Fibroblast of the conjunctiva (primary cell): ENCODE measurements at places on chromosomes 5 and 9.
A peak's percentile ranks its signal among the peaks of the same experiment; 100 is the strongest.

GRCh38 chr5:91269198-91269597 lies 113.9 kb downstream of the ARRDC3 start:
- DNase-seq, result no peak

- DNase-seq, result no peak
These were observed 193.2 kb downstream of the GADD45G start for GRCh38 chr9:89797937-89798455.

- DNase-seq, result peak; percentile 81
These were observed 25.8 kb upstream of the TRIM32 start for GRCh38 chr9:116661037-116661954.

GRCh38 chr9:117681888-117682287 lies 22.3 kb upstream of the TLR4 start:
- no peak for DNase-seq

DNA sequence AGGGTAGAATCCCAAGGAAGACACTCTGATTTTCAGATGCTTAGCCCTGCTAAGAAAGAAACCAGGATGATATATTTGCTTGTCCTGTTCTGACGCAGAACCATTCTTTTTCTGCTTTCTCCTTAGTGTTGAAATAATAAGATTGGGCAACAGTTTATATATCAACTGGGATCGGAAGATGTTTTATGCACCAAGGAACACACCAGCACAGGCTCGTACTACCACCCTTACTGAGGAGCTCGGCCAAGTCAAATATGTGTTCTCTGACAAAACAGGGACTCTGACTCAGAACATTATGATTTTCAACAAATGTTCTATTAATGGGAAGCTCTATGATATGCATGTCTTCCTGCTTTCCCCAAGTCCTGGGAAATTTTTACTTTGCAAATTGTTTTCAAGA lies 19.0 kb upstream of the RUSC2 start:
- DNase-seq, result peak; percentile 55

DNA sequence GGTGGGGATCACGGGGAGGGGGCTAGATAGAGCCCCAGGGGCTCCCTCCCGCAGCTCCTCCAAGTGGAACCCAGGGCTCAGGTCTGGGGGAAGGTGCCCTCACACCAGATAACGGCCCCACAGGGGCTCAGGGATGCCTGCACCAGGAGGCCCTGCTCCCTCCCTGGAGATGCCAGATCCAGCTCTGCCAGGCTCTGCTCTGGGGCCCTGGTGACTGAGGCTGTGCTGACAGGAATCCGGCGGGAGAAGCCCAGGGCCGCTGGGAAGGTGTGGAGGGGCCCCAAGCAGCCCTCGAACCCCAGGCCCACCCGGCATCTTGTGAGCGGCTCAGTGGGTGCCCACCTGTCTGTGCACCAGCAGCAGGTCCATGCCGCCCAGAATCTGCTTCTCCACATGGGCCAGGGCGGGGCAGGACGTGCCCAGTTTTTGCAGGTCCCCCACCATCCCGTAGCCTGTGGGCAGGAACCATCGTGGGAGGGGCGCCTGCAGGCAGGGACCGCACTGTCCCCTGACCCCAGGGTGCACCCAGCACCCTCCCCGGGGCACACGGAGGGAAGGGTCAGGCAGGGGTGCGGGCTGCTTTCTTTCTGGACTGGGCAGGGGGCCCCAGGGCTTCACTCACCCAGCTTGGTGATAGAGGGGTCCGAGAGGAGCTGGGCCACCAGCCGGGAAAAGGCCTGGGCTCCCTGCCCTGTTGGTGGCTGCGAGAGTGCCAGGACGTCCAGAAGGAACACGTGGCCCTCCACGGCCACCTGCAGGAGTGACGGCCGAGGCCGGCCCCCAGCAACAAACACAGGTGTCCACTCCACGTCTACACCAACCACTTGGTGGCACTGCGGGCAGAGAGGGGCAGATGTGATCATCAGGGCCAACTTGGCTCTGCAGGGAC lies 48.9 kb upstream of the NRARP start:
- DNase-seq, result no peak

DNA sequence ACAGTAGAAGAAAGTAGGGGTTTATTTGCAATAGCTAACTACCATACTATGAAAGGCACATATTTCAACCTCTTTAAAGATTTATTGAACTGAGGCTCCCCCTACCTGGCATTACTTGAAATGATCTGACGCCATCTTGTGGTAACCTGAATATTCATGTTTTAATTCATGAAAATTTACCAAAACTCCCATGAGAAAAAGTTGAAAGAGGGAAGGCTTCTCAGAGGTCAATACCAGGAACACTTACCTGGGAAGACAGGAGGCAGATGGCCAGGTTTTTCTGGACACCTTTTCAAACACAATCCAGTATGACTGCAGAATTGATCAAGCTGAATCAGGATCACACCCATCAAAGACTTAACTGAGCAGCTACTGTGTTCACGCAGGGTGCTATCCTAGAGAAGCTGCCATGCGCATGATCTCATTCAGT lies 9.4 kb downstream of the PRELID2 start:
- DNase-seq, result peak; percentile 60

- no peak for DNase-seq
These were observed 158.1 kb upstream of the IER5L start for GRCh38 chr9:129336130-129336528.

DNA sequence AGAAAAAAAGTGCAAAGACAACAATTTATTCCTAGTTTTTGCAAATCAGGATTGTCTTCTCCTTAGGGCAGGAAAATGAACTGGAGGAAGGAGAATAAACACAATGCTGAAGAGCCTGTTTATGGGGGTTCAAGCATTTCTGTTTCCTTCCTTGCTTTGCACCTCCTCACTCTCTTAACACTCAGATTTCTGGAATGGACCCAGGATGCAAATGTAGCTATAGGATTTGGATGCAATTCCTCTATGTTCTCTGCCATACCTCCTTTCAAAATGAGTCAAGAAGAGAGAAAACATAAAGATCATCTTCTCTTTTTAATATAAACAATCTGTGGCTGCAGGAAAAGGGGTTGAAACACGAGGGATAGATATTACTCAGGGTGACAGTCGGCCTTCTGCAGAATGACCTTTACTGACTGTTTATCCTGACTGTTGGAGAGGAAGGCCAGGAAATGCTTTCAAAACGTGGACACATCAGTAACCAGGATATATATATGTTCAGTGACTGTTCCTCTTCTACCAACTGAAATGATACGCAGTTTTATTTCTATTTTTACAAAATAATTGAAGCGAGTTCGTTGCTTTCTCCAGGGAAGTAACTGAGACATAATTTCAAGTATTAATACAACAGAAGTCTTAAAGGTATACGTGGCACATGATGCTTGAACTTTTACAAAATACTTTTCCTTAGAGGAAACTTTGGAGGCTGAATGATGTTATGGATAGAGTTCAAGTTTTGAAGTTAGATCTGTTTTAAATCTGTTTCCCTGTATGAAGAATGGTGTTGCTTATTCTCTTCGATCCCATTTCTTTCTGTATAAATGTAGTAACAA lies 44.4 kb downstream of the ACTBL2 start:
- DNase-seq, result no peak

GRCh38 chr9:36731068-36731956 lies 158.6 kb downstream of the MELK start:
- no peak for DNase-seq

DNA sequence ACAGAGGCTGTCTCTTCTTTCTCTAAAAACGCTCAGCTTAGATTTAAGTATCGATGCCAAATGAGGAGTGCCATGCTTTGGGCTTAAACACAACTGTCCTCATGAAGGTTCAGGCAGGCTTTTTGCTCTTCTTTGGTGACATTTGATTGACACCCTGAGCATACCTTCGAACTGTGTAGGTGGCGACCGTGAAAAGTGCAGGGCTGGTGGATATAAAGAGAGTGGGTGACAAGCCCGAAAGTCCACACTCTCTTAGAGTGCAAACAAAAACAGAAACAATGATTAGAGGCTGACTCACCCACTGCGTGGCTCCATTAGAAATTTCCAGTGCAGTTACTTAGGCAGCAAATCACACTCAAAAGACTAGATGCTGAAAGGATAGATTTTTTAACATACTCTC lies 141.7 kb downstream of the SYK start:
- no peak for DNase-seq

- no peak for DNase-seq
These were observed 100.4 kb upstream of the FREM1 start for GRCh38 chr9:15010581-15010980.

DNA sequence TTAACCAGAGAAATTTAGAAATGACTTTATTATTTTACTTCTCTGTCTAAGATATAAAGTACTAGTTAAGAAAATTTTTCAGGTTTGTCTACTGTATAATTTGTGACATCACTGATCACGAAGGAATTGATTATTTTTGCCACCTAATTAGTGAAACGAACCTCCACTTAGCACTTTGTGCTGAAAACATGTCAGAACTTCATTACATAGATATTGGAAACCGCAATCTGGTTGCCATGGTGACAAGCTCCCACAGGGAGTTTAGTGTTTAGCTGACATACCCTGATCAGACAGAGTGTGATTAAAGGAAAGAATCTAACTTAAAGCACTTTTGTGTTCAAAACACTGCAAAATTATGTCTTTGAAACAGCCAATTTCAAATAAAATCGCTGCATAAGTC lies 668.4 kb upstream of the CCNG1 start:
- DNase-seq, result no peak

- DNase-seq, result no peak
These were observed 269.4 kb upstream of the KLF9 start for GRCh38 chr9:70683841-70684240.

DNA sequence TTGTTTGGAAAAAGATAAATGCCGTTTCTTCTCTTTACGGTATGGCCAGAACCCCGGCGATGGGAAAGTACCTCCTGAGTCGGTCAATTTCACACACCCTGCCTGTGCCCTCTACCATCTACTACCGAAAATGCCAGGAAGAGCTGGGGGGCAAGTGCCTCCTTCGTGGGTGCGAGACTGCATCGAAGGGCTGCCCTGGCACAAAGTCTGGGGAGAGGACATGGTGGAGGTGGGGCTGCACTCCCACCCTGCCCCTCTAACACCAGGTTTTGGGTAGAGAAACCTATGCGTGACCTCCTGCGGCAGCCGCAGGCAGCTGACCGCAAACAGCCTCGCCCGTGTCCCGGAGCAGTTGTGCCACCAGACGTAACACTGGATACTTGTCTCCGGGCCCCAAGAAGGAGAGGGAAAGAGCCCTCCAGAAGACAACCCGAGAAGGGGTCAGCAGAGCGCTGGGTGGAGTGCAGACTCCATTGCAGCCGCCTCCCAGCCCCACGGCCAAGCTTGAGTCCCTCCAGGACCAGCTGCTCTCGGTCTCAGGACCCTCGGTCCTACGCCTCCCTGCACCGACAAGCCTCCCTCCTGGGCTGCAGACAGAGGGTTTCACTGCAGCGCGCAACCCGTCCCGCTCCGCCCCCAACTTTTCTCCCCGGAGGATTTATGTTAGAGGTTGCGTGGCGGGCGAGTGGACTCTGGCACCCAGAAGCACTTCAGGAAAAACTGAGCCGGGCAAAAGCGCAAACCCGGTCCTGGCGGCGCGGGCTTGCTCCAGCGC lies 823 bp upstream of the PRDM6 start:
- no peak for DNase-seq

DNA sequence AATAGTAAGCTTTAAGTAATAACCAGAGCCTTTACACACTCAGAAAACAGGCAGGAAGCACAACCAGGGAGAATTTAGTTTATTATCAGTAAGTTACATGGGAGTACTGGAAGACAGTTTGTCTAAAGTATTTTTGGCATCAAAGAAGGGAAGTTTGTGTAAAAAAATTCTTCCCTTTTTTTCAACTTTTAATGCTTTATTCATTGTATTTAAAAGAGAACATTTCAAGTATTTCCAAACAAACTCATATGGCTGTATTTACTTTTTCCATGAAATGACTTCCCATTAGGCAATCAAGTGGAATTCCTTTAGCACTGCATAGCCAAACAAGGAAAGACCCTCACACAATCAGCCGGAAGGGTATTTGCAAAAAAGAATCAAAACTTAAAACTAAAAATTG lies 26.7 kb downstream of the RNF145 start:
- no peak for DNase-seq

DNA sequence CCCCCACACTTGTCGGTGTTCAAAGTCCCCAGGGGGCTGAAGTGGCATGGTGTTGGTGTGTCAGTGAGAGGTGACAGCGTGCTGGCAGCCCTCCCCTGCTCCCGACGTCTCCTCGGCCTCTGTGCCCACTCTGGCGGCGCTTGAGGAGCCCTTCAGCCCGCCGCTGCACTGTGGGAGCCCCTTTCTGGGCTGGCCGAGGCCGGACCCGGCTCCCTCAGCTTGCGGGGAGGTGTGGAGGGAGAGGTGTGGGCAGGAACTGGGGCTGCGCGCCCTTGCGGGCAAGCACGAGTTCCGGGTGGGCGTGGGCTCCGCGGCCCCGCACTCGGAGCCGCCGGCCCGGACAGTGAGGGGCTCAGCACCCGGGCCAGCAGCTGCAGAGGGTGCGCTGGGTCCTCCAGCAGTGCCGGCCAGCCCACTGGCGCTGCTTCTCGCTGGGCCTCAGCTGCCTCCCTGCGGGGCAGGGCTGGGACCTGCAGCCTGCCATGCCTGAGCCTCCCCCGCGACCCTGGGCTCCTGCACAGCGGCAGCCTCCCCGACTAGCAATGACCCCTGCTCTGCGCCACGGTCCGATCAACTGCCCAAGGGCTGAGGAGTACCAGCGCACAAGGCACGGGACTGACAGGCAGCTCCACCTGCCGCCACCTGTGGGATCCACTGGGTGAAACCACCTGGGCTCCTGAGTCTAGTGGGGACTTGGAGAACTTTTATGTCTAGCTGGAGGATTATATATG lies 224.1 kb upstream of the RIOK2 start:
- no peak for DNase-seq

DNA sequence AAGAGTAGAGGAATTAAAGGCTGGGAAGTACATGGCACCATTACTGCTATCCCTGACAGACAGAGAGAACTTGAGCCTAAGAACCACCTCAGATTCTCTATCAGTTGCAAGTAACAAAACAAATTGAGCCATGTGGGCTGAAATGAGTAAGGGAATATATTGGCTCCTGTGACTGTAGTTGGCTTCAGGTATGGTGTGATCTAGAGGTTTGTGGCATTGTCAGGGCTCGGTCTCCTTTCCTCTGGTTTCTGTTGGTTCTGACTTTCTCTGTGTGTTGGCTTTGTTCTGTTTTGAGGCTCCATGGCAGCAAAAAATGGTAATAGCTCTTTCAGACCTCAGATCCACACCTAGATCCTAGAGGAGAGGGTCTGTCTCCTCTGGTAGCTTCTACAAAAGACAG lies 5.7 kb downstream of the GALNT10 start:
- DNase-seq, result no peak

- no peak for DNase-seq
These were observed 78.6 kb downstream of the PBX3 start for GRCh38 chr9:125825762-125826161.

DNA sequence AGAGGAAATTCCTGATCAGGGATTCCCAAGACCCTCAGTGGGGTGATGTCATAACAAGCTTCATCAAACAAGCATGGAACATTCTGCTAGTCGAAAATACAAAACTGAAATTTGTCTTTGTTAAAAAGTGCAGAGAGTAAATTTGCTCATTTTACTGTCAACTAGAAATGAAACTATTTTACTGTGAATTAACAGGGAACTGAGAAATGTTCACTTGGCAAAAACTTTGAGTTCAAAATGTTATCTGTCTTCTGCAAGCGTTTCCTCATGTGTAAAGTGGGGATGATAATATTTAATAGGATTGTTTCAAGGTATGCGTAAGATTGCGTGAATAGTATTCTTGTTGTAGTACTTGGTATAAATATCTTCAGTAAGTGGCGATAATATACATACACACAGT lies 45.4 kb downstream of the ALDH1A1 start:
- DNase-seq, result no peak

- no peak for DNase-seq
These were observed 96.4 kb downstream of the GNAQ start for GRCh38 chr9:77935211-77935610.
